ENCODE measurements at places on chromosomes 6 and 20.

DNA sequence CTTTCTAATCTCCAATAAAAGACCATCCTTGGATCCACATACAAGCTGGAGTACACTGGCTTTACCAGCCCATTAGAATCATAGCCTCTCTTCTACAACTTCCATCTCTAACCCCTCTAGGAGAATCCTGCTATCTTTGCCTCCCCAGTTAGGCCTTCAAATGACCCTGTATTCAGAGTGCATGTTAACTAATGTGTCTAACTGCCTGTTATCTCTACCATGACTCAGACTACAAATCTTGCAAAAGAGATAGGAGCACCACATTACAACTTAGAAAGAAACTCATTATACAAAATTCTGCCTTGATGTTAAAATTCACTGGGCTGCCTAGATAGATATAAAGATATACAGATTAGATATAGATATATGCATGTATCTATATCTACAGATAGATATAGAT, 28.2 kb downstream of the GPR63 start:
- DNase-seq = no peak

GRCh38 chr6:22247916-22248482, 48.8 kb downstream of the PRL start:
- no peak for DNase-seq

GRCh38 chr6:158028421-158028820, 46.8 kb downstream of the SYNJ2 start:
- DNase-seq = no peak

GRCh38 chr6:36913082-36913481, 27.3 kb downstream of the C6orf89 start:
- DNase-seq = no peak

GRCh38 chr6:30915591-30915946, 1.5 kb downstream of the VARS2 start:
- no peak for DNase-seq
